ENCODE measurements at places on chromosomes 16 and 17. TPM values are rescaled to one million over a fixed set of nuclear protein-coding genes. Genes with fewer than 3 reads are reported as not detected.
A peak's percentile ranks its signal among the peaks of the same experiment; 100 is the strongest.

DNA sequence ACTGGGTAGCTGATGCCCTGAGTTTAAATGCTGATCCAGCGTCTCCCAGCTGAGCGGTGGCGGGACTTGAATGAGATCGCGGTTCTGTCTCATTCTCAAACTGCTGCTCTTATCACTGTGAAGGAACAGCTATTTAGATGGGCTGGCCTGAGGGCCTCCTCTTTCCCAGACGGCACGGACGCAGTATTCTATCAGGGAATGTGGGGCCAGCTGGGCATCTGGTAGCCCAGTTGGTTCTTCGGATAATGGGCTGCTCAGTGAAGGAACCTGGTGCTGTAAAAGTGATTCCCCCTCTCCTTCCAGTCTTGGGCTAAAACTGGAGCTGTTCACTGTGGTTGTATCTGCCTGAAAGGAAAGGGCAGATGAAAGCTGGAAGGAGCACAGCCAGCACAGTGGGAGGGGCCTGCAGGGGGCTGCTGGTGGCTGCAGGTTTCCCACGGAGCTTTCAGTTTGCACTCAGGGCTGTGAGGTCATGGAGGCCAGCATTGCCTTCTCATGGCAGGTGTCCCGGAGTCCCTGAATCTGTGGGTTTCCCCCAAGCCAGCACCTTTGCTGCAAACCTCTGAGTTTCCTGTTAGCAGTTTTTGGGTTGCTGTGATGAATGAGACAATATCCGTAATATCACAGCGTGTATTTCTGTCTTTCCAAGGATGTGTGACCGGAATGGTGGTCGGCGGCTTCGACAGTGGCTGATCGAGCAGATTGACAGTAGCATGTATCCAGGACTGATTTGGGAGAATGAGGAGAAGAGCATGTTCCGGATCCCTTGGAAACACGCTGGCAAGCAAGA is 3.6 kb downstream of the IRF8 start:
- ATAC-seq: no peak

- peak; percentile 52 for ATAC-seq
Observed at GRCh38 chr16:68085259-68086071, at the start of gene NFATC3. NFATC3 (plus strand) TSS chr16:68085370; CDS start chr16:68085682, 312 bp downstream.

DNA sequence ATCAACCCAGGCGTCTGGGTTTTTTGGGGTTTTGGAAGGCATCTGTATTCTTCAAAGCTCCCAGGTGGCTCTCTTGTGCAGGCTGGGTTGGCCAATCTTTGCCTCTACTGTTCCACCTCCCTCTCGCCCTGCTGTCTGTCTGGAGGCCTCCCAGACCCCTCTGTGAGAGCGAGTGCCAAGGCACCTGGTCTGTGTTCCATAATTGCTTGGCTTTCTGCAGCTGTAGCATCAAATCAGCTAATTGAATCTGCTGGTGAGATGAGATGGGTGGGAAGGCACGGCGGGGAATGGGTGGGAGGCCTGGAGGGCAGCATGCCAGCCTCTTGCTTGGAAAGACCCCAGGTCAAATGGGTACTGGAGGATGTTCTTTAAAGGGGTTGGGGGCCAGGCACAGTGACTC is 52.5 kb upstream of the CLEC19A start:
- no peak for ATAC-seq

Gene ABCA10
- 0.16 TPM for total RNA-seq

GRCh38 chr17:28174352-28175046 is 132.0 kb downstream of the NLK start:
- no peak for ATAC-seq

GRCh38 chr17:57603546-57603945 is 141.6 kb downstream of the CCDC182 start:
- no peak for ATAC-seq

- no peak for ATAC-seq
Observed at GRCh38 chr17:35407531-35407930, 24.8 kb downstream of the SLFN12 start.

DNA sequence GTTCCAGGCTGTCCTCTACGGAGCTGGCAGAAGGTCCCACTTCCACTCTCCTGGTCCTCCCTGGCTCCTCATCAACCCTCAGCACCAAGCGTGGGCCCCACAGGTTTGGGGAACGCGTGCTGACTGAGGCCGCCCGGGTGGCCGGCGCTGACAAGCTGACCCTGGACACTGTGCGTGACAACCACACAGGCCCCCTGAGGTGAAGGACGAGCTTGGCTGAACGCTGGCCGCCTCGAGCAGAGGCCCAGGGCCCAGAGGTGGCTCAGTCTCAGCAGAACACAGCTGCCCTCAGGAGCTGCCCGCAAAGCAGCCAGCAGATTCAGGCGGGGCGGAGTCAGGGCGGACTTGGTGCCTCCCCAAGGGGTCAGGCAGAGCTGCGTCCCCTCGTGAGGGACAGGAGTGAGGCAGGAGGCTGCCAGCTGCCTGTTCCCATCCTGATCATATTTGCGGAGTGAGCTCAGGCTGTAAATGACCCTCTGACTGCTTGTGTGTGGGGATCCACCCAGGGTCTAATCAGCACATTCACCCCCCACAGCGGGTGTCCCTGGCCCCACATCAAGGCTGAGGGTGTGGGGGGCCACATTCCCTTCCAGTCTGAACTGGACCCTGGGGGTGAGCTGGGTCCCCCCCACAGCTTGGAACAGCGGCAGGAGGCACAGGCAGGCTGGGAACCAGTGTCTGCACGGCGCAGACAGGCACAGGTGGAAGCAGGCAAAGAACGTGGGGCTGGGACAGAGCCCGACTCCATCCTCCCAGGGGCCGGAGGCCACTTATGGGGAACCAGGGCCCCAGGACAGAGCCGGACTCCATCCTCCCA is 105.1 kb upstream of the METRNL start:
- ATAC-seq: peak; percentile 77

- peak; percentile 80 for ATAC-seq
Observed at GRCh38 chr16:72501739-72502593, 330.0 kb upstream of the PMFBP1 start.

GRCh38 chr16:66543541-66543940 is 6.4 kb downstream of the TK2 start:
- ATAC-seq: no peak

Gene STAC2
- 1.1 TPM for total RNA-seq

Gene SYNGR3
- total RNA-seq: 0.48 TPM

DNA sequence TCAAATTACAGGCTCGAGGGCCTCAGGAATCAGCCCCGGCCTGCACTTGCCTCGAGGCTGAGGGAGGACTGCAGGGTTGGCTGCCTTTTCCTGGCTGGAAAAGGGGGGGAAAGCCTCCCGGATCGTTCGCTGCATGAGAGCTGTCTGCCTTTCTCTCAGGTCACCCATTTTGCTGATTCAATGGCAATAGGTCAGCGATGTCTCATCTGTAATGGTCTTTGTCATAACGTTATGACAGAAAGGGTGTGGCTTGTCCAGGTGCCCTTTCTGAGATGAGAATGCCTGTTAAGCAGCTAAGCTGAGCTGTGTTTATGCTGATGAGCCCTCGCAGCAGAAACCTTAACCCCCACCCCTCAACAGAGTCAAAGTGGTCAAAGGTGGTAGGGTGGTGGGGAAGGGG is 81.8 kb downstream of the AKAP1 start:
- peak; percentile 25 for ATAC-seq

Gene CLEC18B
- 1.7 TPM for total RNA-seq

Gene TRPV2
- total RNA-seq: 7.0 TPM

- ATAC-seq: peak; percentile 99
Observed at GRCh38 chr16:11149011-11149616, 106.9 kb downstream of the SOCS1 start.

DNA sequence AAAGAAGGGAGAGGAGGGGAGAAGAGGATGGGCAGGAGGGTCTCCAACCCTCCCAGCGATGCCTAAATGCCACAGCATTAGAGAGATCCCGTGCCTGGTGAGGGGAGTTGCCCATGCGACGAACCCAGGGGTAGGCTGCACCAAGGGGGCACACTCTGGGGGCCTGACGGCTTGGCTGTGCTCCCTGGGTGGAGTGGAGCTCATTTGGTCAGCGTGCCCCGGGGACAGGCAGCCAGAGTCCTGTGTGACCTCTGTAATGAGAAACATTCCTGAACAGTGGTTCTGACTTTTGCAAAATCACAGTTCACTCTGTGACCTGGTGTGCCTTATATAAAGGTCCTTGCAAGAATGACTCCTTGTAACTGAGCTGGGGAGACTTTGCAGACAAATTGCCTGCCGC is 205.0 kb upstream of the N4BP1 start:
- no peak for ATAC-seq

Gene OTOP3
- 0.13 TPM for total RNA-seq

DNA sequence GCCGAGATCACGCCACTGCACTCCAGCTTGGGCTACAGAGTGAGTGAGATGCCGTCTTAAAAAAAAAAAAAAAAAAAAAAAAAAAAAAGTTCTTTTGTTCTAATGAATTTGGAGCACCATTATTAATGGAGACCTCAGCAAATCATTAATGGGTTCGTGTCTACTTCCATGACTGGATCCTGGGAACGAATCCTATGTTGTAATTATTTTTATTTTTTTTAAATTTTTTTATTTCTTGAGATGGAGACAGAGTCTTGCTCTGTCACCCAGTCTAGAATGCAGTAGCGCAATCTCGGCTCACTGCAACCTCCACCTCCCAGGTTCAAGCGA is 30.7 kb downstream of the SPOP start:
- no peak for ATAC-seq

DNA sequence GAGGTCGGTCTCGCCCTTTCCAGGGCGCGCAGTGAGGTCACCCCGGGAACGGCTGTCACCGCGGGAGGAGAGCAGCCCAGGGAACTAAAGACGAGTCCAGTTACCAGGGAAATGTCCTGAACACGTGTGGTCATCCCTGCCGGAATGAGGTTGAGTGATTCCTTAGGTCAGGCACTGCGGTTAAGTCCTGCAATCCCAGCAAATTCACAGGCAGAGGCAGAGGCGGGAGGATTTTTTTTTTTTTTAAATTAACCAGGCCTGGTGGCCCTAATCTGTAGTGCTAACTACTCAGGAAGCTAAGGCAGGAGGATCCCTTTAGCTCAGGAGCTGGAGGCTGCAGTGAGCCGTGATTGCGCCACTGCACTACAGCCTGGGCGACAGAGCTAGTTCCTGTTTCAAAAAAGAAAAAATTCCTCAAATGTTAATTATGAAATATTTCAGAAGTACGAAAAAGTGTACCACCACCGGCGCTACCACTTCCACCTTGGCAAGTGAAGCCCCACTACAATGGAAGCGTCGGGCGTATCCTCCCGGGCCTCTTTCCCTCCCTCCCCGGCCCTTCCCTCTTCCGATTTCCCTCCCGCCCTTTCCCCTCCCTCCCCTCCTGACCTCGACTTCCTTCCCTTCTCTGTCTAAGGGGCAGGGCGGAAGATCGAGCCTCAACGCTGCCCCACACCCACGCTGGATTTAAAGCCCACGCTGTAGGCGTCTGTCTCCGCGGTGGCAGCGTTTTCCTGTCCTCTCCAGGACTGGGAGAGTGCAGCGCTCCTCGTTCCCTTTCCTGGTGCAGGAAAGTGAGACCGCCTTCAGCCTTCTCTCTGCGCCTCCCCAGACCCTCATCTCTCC is 27.3 kb downstream of the SLFN11 start:
- ATAC-seq: peak; percentile 71

DNA sequence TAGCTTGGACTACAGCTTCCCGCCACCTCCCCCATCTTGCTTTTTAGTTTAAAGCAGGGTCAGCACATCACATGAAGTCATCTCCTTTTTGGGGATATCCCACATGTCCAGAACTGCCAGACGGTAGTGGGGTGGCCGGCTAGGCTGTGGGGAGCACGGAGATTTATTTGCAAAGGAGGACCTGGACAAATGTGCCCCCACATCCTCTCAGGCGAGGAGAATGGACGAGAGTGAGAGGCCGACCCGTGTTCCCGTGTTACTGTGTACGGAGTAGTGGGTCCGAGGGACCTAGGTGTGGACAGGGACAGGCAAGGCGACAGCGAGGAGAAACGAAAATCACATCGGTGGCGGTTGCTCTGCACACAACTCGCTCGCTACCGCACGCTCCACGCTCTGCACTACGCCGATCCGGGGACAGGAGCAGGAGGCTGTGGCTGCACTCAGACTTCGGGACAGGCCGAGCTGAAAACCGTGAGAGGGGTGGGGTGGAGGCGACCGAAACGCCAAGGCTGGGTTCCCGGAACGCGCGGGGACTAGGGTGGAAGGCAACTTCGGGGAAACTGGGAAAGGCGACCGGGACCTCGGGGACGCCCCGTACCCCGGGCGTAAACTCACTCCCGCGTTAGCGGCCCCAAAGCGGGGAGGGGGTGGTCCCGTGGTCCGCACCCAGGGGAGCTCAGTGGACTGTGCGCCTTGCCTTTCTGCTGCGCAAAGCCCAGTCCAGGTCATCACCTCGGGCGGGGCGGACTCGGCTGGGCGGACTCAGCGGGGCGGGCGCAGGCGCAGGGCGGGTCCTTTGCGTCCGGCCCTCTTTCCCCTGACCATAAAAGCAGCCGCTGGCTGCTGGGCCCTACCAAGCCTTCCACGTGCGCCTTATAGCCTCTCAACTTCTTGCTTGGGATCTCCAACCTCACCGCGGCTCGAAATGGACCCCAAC is at the start of gene MT1A:
MT1A (plus strand) TSS at position 853 of the 937 bp plus-strand sequence; CDS start at position 926, 73 bp downstream.
- ATAC-seq: peak; percentile 84

DNA sequence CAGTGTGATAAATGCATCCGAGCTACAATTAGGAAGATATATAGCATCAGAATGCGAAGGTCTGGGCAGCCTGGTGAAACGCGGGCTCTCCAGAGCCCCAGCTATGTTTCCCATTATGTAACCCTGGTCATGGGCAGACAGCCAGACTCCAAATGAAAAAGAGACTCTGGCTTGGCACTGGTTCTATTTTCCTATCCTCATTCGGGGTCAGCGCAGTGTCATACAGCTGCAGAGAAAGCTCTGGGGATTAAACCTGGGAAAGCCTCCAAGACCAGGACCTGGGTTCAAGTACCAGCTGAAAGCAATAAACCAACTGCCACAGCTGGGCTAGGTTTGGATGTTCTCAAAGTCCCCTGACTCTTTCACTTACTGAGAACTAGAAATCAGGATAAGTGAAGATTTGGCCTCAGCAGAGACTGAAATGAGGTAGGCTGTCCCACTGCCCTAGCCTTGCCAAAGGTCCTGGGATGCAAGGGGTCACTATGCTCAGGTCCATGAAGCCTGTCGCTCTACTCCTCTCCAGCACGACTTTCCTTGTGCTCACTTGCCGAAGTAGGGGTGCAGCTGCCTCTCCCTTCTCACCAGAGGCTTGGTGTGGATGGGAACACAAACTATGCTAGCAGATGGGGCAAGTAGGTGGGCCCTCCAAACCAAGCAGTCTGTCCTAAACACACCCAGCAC is 123.8 kb downstream of the SMG6 start:
- ATAC-seq: no peak

- ATAC-seq: no peak
Observed at GRCh38 chr16:65284626-65285025, 162.8 kb upstream of the CDH11 start.

DNA sequence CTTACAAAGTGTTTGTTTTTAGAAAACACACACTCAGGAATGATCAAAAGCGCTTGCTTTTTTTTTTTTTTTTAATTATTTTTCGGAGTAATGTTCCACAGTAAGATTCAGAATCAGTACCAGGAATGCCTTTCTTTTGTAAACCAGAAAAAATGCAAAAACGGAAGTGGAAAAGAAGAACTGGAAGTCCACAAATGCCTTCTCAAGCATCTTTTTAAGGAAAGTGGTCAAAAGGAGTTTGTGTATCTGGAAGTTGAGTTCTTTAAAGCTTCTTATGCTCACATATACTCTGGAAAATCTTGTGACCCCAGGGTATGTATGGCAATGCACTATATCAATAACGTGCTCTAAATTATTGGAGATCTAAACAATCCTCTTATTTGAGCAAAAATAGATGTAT is 126.0 kb downstream of the ABCA8 start:
- no peak for ATAC-seq

All from motor neuron (in vitro differentiated cells).